Right cardiac atrium (tissue), 5 donors: ENCODE measurements at places on chromosomes 12 and 14.
A peak's percentile ranks its signal among the peaks of the same experiment; 100 is the strongest.

DNA sequence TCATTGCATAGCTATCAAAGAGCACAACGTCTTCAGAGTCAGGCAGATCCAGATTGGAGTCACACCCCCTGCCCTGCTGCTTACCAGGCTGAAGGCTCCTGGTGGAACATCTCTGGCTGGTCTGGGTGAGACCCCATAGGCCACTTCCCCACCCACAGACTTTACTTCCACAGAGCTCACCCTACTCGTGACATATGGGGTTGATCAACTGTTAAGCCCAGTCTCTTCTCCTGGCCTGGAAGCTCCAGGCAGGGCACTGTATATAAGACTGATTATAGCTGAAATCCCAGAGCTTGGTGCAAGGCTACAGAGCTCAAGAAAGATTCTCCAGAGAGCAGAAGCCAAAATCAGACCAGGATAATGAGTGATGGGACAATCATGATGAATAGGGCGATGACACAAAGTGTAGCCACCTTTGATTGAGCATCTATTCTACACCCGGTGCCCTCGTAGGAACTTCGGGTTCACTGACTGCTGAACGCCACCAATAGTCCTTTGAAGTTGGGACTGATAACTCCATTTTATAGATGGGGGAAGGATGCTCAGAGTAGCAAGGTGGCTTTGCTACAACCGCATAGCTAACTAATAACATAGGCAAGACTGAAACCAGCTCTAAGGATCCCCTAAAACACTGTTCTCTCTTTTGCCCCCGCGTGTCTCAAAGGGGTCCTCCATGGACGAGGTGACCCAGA is 287.8 kb downstream of the BCL11B start:
- DNase-seq: no peak

DNA sequence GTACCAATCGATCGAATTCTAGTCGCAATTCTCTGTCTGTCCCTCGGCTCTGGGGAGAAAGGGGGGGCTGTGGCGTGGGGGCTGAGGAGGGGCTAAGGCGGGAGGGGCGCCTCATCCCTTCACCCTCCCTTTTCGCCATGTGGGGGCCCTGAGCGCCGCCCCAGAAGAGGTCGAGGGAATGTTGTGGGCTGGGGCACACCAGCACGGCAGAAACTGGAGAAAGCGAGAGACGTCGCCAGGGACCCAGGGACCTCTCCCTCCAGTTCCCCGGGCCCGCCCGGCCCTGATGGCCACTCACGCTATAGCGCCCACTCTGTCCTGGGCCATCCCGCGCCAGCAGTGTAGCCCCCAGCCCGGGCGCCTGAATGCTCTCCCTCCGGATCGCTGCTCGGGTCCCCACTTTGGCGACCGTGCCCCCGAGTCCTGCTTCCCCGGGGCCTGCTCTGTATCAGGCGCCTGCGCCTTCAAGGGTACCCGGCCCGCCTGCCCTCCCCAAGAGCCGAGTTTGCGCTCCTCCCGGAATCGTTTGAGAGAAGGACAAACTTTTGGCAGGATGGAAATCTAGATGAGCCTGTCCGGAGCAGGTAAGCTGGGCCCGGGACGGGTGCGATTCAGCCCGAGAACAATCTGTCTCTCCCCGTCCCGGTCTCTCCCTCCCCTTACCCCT is 62.6 kb downstream of the SMUG1 start:
- peak; percentile 69 for DNase-seq

DNA sequence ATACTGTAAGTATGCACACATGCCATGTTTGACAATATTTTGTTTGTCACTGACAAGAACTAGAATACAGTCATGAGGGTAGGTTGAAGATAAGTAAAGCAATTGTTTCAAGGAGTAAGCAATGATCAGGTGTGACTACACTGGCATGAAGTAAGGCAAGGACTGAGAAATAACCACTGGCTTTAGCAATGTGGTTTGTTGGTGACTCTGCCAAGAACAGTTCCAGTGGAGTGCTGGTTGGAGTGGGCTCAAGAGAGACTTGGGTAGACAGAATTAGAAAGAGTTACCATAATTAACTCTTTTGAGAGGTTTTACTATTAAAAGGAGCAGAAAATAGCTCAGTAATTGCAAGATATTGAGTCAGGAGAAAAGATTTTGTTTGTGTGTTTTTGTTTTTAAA is 129.6 kb downstream of the GTF2A1 start:
- DNase-seq: no peak

DNA sequence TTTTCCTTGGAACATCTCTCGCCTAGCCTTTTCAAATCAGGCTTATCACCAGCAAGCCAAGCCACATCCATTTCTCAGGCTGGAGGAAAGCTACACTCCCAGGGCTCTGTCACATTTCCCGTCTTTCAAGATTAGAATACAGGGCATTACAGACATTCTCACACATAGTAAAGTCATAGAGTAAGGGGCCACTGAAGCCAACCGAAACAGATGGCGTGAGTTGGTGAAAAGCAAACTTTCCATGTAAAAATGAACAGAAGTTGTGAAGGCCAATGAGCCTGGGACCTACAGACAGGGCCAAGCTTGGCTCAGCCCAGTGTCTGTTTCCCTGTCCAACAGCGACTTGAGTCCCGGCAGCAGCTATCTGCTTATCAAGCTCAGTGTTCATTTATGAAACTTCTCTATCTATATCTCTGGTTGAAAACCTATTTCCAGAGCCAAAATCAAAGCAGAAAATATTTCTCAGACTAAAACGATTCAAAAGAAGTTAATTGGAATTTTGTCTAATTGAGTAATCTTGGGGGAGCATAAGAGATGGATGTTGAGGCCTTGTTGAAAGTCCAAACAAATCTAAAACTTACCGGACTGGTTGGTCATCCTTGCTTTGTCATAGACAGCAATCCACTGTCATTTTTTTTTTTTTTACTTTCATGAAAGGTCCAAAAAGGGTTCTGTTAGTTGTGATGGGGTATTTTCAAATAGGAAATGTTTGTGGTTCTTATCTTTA is 105.6 kb downstream of the DAAM1 start:
- DNase-seq: peak; percentile 91

DNA sequence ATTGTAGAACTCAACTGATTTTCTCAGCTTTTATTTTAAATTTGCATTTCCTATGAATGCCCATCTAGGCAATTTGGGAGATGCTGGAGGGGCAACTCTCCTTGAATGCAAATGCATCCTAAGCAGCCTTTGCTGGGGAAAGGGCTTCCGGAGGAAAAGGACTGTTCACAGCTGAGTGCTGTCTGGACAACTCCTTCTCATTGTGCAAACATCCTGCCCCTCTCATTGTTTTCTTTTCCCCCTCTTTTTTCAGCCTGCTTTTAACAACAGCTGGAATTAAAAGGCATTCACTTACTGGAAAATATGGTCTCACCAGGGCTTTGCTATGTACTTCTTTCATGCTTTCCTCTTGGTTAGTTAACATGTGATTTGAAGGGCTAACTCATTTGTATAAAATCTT is 397.8 kb downstream of the FUT8 start:
- no peak for DNase-seq

- no peak for DNase-seq
Observed at GRCh38 chr12:3225154-3225795, 148.1 kb downstream of the TSPAN9 start.

DNA sequence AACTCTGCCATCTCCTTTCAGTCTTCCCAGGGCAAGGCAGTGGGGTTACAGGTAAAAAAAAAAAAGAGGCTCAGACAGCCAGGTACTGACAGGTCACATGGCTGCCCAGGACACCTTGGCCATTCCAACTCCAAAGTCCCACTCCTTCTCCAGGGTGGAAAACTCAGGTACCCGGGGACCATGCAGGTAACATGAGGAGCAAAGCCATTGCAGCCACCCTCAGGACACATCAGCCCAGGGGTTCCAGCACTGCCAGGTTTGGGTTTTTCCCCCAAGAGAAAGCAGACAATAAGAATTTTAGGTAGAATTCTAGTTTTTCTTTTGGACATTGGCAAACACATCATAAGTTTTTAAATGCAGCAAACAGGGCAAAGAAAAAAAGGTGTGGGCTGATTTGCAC is 15.3 kb downstream of the FAM222A start:
- peak; percentile 2 for DNase-seq

DNA sequence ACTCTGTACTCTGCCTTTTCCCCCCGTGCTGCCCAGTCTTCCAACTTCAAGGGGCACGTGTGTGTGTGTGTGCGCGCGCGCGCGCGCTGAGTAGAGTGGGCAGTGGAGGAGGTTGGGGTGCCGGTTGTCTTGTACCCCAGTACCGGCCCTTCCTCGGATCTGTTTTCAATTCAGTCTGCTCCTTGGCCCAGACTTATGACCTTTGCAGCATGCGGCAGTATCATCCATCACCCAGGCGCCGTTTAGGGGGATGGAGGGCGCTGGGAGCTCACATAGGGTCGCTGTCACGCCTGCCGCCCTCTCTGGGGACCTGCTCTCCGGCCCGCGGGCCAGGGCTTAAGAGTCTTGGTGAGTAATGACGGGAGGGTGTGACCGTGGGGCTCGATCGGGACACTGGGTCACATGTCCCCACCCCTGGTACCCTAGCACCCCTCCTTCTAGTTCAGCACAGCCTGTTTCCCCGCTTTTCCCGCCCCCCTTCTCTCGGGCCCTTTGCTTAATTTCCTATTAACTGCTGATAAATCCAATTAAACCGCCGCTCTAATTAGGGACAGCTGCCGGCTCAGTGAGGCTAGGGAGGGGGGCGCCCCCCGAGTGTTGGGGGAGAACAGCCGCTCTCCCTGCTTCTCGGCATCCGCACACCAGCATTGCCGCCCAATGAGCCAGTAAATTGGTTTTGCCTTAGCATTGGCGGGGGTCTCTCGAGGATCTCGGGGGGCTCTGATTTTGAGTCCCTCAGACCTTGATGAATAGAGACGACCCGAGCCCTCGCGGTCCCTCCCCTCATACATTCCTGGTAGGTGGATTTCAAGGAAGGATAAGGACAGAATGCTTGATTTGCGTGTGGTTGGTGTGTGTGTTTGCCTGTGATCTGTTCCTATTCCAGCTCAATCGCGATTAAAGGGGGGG is 9.3 kb downstream of the STAC3 start:
- no peak for DNase-seq
